ENCODE measurements at places on chromosomes 16 and 17. TPM values are rescaled to one million over a fixed set of nuclear protein-coding genes. Genes with fewer than 3 reads are reported as not detected.

The KRT16 gene
- total RNA-seq: not detected

The LRRC46 gene
- total RNA-seq: not detected

The SPECC1 gene
- total RNA-seq: 58.8 TPM

The QPRT gene
- 2.8 TPM for total RNA-seq

The KRT36 gene
- total RNA-seq: not detected

The KRT17 gene
- not detected for total RNA-seq

The SSTR5 gene
- not detected for total RNA-seq

The ACSM5 gene
- total RNA-seq: 0.31 TPM

The G6PC1 gene
- not detected for total RNA-seq

The IGF2BP1 gene
- 2.8 TPM for total RNA-seq

The ITGAD gene
- total RNA-seq: not detected

The LGALS9B gene
- not detected for total RNA-seq

The MYH13 gene
- total RNA-seq: not detected
